ENCODE measurements at places on chromosomes 16 and 17.

GRCh38 chr17:36858119-36859002 lies 78.9 kb upstream of the LHX1 start:
- DNase-seq: no peak

DNA sequence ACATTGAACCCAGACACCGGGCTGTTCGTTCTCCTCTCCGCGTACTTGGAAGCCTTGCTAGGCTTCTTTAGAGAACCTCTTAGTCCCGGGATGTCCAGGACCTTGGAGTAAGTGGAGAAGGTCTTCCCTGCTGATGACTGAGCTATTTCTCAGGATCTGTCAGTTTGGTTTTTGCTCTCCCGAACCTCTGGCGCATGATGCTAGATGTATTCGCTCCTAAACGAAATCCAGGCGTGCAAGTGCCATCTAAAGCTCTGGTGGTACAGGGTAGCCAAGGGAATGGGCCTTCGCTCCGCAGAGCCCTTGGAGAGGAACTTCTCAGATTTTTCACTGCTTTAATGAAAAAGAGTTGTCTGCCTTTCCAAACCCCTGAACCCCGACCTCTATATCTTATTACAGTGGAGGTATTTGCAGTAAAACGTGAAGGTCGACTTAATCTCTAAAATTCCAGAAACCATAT lies 547 bp downstream of the VMP1 start:
- no peak for DNase-seq

- DNase-seq: peak; percentile 11
These were observed 78.0 kb upstream of the ZNF750 start for GRCh38 chr17:82917699-82918345.

- DNase-seq: no peak
These were observed 10.4 kb upstream of the CTCF start for GRCh38 chr16:67551972-67552371.

- peak; percentile 41 for DNase-seq
These were observed 1.5 kb downstream of the NDRG4 start for GRCh38 chr16:58501242-58502131.

DNA sequence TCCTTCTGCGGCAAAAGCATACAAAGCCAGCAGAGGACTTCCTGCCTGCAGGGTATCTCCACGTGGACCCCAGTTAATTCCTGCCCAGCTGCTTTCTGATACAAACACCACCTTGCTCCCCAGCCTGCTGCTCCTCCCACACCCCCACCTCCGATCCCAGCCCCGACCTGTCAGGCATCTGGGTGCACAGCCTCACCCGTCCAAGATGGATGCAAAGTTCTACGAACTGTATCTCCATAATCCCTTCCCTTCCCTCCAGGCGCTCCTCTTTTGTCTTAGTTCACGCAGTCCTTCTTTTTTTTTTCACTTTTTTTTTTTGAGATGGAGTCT lies 15.6 kb upstream of the FOXJ1 start:
- no peak for DNase-seq

GRCh38 chr17:30176855-30177254 lies 58.6 kb downstream of the SLC6A4 start:
- no peak for DNase-seq

GRCh38 chr17:79843474-79843815 lies 4.2 kb upstream of the CBX4 start:
- DNase-seq: no peak

DNA sequence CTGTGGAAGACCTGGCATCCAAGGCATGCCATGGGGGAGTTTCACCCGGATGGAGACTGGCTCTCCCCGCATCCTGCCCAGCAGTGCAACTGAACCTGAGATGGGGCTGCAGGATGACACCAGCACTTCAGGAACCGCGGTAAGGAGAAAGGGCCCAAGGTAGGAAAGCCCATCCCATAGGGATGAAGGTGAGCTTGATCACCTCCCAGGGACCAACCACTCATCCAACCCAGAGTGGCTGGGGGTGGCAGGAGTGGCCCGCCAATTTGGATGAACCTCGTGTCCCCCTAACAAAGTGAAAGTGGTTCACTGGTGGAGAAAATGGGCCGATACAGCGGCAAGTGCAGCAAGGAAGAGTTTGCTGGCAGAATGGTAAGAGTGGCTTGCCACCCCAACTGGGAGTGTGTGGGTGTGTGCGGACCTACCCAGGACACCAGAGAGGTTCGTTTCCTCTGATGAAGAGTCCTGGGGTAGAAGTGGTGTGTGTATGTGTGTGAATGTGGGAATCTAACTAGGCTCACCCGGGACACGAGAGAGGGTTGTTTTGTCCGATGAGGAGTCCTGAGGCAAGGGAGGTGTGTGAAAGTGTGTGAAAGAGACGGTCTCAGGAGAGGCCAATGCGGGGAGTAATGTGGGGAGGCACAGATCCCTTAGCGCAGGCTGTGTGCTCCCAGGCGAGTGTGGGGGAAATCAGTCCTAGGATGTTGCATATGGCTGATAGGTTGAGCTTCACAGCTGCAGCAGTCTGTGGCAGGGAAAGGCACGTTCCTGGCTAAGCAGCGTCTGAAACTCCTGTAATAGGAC lies 22.6 kb downstream of the ACSM1 start:
- DNase-seq: no peak

GRCh38 chr17:9644910-9645751 lies at the start of gene USP43:
Gene USP43, plus strand, starts transcription at chr17:9645517. Its CDS starts 116 bp downstream, at chr17:9645633.
- no peak for DNase-seq

DNA sequence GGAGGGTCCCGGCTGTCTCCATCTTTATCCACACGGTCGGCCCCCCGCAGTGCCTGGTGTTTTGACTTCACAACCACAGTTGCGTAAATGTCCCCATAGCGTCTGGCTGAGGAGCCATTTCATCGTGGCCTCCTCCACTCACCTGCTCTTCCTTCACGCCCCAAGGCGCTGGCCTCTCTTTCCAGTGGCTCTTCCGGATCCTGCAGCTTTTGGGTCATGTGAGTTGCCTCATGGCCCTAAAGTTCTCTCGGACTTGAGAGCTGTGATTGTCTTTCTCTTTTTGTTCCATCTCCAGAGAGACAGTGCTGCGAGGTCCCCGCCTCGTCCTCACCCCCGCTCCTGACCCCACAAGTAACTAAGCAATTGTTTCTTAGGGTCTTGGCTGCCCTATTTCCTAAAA lies 22.7 kb downstream of the FLYWCH1 start:
- DNase-seq: no peak

DNA sequence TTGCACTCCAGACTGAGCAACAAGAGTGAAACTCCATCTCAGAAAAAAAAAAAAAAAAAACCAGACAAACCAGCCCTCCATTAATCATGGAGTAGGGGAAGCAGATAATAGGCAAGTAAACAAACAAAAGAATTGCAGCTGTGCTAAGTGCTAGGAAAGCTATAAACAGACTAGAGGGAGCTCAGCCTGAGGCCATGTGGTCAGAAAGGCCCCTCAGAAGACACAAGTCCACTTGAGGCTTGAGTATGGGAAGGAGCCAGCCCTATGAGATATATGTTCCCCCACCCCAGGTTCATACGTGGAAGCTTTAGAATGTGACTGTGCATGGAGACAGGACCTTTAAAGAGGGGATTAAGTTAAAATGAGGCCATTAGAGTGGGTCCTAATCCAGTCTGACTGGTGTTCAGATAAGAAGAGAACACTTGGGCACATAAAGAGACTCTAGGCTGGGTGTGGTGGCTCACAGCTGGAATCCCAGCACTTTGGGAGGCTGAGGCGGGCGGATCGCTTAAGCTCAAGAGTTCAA lies 132.6 kb upstream of the NOL11 start:
- no peak for DNase-seq

DNA sequence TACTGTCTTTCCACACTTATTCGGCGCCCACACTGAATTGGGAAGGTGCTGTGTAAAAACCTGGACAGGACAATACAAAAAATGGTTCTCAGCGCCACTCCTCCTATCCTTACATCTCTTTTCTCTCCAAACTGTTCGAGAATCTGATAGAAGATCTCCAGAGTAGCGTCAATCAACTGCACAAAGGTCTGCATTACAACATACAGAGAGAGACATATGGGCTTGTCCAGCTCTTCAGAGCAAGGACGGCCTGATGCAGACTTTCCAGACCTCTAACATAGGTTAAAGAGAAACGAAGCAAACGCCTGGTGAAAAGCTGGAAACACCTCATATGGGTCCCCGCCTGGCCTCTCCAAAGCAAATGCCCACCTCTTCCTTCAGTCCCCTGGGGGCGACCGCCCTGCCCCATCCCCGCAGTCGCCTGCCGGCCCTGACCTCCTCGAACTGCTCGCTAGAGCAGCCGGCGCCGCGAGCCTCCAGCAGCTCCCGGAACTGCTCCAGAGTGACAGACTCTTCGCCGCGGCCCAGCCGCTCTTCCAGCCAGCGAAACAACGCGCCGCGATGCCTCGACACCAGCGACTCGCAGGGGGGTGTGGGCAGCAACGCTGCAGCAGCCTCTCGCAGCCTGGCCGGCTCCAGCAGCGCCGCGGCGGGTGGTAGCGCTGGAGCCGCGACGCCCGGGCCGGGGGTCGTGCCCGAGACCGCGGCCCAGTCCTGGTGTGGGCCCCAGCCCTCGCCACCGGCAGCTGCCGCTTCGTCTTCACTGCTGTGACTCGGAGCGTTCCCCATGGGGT lies 526 bp downstream of the ZZEF1 start:
- DNase-seq: peak; percentile 3

GRCh38 chr17:75950421-75950820 lies 9.6 kb upstream of the FBF1 start:
- DNase-seq: no peak

GRCh38 chr17:78650093-78650715 lies 73.0 kb upstream of the DNAH17 start:
- DNase-seq: no peak

DNA sequence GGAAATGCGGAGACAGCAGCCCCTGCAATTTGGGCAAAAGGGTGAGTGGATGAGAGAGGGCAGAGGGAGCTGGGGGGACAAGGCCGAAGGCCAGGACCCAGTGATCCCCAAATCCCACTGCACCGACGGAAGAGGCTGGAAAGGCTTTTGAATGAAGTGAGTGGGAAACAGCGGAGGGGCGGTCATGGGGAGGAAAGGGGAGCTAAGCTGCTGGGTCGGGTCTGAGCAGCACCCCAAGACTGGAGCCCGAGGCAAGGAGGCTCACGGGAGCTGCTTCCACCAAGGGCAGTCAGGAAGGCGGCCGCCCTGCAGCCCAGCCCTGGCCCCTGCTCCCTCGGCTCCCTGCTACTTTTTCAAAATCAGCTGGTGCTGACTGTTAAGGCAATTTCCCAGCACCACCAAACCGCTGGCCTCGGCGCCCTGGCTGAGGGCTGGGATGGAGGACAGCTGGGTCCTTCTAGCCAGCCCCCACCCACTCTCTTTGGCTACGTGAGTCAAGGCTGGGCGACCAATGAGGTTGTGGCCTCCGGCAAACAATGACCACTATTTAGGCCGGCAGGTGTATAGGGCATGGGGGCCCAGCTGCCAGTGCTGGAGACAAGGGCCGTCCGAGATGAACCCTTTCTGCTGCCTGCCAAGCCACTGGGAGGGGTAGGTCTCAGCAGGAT lies 507 bp downstream of the SERPINF1 start:
- no peak for DNase-seq

DNA sequence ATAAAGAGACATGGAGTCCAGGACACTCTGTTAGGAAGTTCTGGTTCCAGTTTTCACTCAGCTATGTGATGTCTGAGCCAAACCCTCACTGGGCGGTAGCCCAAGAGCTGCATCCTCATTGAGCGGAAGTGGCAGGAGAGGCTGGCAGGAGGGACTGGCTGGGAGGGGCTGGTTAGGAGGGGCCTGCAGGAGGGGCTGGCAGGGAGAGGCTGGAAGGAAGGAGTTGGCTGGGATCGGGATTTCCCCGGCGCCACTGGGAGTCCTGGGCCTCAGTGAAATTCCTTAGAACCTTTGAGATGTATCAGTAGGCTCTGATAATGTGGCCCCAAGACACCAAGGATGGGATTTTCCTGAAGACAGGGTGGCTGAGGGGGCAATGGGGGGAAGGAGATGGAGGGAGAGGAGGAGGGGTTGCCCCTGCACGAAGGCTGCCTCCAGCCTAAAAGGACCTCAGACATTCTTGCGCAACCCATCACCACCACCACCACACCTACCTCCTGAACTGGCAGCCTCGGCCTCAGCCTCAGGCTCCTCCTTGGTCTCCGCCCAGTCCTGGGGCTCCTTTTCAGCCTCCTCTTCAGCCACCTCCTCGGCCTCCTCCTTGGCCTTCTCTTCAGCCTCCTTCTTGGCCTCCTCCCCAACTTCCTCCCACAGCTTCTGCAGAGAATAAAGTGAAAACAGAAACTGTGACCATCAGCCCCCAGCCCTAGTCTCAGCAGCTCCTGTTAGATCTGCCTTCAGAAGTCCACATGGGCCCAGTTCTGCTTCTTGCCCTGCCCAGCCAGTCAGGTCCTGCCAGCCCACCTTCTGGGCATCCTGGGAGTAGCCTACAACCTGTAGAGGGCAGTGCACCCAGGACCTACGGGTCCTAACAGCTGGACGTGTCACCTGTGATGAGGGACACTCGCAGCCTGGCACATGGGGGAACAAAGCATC lies 31.7 kb downstream of the CNGB1 start:
- DNase-seq: no peak

GRCh38 chr17:72411124-72411563 lies 290.3 kb downstream of the SOX9 start:
- no peak for DNase-seq

DNA sequence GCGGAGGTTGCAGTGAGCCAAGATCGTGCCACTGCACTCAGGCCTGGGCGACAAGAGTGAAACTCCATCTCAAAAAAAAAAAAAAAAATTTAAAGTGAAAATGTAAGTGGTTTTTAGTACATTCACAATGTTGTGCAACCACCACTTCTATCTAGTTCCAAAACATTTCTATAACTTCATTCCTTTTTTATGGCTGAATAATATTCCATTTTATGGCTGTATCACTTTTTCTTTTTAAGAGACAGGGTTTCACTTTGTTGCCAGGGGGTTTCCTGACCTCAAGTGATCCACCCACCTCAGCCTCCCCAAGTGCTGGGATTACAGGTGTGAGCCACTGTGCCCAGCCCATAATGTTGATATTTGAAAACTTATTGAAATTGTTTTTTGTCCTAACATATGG lies 11.7 kb upstream of the CMTM3 start:
- DNase-seq: no peak

DNA sequence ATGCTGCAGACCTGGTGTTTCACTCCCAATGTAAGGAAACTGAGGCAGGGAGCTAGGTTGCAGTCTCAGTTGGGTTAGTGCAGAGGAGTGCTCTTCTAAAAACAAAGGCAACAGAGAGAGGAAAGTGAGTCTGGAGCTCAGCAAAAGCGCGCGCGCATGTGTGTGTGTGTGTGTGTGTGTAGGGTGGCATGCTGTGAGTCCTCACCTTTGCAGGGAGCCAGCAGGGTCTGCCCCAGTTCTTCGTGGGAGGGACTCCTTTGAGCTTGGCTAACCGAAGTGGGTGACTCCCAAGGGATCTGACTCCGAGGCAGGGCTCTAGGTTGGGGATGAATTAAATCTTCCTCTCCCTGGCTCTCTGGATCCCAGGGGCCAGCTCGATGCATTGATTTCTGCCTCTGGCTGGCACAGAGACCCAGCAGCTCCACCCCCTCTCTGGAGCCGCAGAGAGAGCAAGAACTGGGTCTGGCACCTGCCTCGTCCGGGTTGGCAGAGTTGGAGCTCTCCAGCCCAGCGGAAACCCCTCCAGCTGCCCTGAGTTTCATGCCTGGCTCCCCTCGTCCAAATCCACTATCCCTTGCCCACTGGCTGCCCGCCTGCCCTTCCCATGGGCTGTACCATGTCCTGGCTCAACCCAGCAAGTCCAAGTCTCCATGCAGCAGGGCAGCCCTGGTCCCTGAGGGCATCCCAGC lies 1.3 kb upstream of the BTBD17 start:
- no peak for DNase-seq

All from CD4-positive, alpha-beta T cell treated with Interleukin-6 at 100 ng/mL for 8 hours (primary cell).